NCI-H1930 (cell line): ENCODE measurements at places on chromosomes 12 and 14.

- no peak for DNase-seq
Measured at GRCh38 chr14:69483765-69484443, 624 bp upstream of the PLEKHD1 start.

DNA sequence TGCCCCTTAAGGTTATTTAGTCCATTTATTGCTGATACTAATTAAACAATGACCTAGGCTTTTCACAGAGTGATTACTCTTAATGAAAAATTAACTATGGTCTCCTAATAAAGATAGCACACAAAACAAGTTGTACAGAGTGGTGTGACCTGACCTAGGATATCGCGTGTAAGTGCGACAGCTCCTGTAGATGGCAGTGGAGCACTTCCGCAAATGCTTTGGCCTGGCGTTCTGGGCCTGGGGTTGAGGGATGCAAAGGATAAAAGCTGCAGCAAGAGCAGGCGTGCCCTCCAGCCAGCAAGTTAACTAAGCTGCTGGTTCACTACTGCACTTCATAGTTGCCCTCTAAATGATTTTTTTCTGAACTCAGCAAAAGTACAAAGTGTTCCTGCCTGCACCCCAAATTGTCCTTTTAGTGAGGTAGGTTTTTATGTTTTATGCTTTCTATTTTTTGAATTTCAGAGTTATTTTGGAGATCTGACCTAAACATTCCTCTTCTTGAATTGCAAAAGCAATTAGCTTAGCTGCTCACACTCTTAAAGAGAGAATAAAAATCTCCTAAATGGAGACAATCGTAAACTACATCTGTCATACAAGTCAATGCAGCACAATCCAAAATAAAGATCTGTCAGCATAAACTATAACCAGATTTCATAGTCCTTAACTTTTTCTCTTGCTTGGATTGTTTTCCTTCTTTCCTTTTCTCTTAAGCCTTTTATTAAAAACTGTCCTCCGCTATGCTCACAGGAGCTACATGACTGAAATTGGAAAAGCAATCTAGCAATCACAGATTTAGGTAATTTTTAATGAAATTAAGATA is 379.6 kb downstream of the LRIG3 start:
- peak; percentile 19 for DNase-seq

- DNase-seq, result peak; percentile 61
Measured at GRCh38 chr14:78758333-78758732, 588.2 kb downstream of the NRXN3 start.

GRCh38 chr12:109369831-109370230 is 22.1 kb downstream of the MYO1H start:
- no peak for DNase-seq

DNA sequence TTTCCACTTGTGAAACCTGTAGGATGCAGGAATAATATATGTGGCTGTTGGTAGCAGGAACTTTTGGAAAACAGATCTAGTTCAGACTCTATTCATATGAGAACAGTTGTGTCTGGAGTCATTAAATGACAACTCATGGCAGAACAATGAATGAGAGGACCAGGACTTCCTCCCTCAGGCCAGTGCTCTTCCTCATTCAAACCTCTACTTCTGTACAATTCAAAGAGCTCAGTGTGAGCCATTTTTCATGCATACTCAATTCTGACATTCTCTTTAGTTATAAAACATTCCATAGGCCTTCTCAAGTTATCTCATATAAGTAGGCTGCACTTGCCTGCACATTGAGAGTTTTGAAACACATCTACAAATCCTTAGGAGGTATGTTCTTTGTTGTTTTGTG is 1526.6 kb upstream of the FLRT2 start:
- DNase-seq, result no peak

- DNase-seq, result no peak
Measured at GRCh38 chr12:56957229-56958052, at the start of gene RDH16. TSS of gene RDH16 (minus strand) at chr12:56957608. CDS start at chr12:56957462, 146 bp downstream.

DNA sequence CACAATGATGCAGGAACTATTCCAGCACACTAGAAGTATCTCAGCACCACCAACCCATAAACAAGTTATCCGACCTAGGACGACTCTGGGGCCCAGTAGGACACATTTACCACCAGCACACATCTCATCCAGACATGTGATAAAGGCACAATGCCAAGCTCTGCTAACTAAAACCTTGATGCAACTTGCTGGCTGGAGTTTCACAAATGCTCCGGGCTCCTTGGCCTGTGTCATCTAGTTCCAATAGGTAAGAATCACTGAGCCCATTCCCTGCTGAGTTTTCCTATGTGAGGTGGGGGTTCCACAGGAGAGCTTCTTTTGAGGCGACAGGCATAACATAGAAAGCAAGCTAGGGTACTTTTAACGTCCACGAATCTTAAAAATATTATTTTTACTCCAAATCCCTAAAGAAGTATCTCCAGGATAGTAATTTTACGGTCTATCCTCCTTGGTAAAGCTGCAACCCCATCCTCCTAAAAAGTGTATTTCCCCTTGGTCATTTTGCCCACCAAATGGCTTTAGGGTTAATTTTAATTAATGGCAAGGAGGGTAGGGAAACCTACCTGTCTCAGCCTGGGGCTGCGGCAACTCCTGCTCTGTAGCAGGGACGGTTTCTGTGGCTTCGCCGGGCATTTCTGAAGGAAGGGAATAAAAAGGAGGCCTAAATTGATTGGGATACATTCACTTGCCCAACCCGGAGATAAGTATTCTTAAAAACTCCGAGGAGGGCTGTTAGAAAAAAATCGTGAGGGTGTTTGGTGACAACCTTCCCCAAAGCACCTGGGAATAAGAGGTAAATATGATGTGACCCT is 1.0 kb downstream of the NACA start:
- no peak for DNase-seq

GRCh38 chr14:77105145-77105939 is 7.3 kb downstream of the CIPC start:
- no peak for DNase-seq

GRCh38 chr12:109097435-109098182 is at the start of gene UNG:
TSS of gene UNG (plus strand) at chr12:109097597. CDS start at chr12:109097680, 83 bp downstream.
- DNase-seq, result peak; percentile 95

- DNase-seq, result no peak
Measured at GRCh38 chr14:90305176-90305601, 26.6 kb downstream of the NRDE2 start.
